ENCODE measurements at places on chromosomes 2 and 18.

- no peak for DNase-seq
These were observed 737.4 kb upstream of the SALL3 start for GRCh38 chr18:78242254-78242643.

DNA sequence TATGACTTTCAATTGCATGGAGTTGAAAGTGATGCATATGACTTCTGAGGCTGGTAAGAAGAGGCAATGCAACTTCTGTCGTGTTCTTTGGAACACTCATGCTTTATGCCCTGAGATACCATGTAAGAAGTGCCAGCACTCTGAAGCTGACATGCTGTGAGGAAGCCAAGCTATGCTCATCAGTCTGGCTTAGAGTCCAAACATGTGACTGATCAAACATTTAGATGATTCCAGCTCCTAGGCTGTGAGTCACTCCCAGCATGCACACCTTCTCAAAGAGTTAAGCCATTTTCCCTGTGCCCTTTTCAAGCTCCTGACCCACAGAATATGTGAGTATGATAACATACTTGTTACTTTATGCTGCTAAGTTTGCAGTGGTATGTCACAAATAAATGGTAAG, 15.8 kb upstream of the VRK2 start:
- no peak for DNase-seq

DNA sequence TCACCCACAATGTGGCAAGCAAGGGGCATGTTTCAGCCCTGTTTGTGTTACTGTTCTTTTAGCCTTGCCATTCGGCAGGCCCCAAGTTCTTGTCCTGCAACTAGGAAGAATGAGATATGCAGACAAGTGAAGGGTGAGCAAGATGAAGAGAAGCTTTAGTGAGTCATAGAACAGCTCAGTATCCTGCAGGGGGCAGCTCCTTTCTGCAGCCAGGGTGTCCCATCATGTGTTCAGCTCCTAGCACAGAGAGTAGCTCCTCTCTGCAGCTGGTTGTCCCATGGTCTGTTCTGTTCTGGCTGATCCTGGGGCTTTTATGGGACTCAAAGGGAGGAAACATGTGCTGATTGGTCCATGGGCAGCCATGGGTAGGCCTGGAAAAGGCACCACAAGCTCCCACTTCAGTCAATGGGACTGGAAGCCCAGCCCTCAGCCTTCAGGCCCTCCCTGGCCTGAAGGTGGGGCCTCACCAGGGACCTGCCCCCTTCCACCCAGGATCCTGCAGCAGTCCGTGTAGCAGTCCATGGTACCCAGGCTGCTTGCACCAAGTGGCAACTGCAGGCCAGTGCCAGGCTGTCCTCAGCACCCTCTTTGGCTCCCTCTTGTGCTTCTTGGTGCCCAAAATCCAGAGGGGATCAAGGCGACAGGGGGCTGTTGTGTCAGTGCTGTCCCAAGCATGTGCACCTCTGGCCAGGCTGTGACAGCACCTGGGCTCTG, 326.4 kb downstream of the NR4A2 start:
- DNase-seq: no peak

- DNase-seq: no peak
These were observed 11.3 kb upstream of the IAH1 start for GRCh38 chr2:9462886-9463697.

DNA sequence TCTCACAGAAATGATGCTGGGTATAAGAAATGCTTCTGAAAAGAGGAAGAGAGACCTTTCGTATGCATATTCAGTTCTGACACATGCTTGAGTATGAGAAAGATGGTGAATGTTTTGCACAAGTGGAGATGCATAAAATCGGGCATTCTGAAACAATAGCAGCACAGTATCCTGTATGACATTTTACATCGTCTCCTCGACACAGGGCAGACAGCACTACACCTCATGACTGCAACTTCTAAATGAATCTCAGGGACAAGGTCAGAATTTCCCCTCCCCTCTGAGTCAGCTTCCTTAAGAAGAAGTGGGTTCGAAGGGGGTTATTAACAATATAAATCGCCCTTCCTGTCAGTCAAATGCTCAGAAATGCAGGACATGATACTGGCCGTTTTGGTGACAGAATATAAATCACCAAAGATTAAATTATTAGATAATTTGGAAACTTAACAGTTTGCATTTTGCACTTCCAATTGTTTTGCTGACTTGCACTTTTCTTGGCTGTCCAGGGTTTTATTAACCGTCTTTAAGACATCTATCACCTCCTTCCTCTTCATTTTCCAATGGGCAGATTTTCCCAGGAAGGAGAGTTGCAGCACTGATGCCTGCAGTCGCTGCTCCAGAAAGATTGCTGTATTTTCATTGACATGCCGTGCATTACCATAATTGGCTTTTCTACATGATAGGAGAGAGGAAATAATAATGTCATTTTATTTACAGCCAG, 57.2 kb downstream of the TSHZ1 start:
- DNase-seq: no peak

GRCh38 chr2:15776629-15776919, 163.8 kb upstream of the MYCN start:
- DNase-seq: no peak

- no peak for DNase-seq
These were observed 76.0 kb downstream of the CD8B2 start for GRCh38 chr2:106563195-106563594.

DNA sequence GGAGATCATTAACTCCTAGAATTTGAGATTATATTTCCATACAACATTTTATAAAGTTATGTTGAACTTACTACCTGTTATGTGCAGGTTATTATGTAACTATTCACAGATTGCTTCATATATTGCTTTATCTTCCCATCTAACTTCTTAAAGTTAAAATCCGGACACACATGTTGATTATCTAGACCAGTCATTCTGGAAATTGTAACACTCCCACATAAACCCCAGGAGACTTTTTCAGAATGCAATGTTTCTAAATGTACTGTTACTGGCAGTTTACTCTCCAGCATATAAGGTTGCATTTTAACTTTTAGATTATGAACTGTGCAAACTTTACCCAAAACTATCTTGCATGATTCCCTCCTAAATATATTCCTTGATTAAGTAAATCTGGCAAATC, 70.5 kb upstream of the FAM117B start:
- DNase-seq: no peak

GRCh38 chr2:64658269-64658668, 4.6 kb upstream of the SERTAD2 start:
- no peak for DNase-seq

- DNase-seq: no peak
These were observed 285.1 kb upstream of the SLC14A2 start for GRCh38 chr18:45330170-45330594.

- no peak for DNase-seq
These were observed 41.6 kb downstream of the SH3RF3 start for GRCh38 chr2:109170645-109171044.

GRCh38 chr2:145154731-145155130, 634.8 kb upstream of the ZEB2 start:
- no peak for DNase-seq

DNA sequence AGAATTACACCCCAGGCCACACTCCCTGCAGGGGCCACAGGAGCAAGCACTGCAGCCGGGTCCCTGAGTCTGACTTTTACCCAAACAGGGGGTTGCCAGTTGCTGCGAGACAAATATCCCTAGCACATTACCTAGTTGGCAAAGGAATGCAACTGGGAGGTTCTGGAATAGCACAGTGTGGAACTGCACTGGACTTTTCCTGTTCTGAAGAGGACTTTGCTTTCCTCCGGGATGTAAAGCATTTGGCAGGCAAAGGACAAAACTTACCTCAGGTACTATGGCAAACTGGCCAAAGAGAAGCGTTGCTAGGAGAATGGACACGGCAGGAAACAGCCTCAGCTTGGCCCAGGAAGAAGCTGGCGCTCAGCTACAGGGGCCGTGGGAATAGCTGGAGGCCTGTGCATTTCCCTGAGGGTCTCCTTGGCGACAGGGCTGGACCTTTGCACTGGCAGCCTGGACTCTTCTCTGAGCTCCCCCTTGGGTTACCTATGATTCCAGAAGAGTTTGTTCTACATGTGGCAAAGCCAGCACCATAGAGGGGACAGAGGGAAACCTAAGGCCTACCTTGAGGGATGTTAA, 45.0 kb downstream of the BCL11A start:
- DNase-seq: no peak

GRCh38 chr18:10130606-10131005, 216.8 kb downstream of the VAPA start:
- DNase-seq: no peak

- DNase-seq: no peak
These were observed 23.2 kb downstream of the CAB39 start for GRCh38 chr2:230735884-230736283.

DNA sequence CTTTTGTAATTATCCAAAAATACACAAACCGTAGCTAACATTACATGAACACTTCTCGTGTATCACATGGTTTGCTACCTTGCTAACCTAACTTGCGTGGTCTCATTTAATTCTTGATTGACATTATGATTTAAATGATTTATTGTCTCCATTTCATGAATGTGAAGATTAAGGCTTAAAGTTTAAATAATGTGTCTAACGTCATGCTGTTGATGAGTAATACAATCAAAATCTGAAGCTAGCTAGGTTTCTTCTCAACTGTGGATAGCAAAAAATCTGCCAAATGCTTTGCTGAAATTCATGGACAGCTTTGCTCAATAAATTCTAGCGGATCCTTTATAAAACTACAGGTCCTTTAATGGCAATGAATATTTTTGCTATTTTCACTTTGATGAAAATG, 274.1 kb upstream of the MC4R start:
- DNase-seq: no peak

DNA sequence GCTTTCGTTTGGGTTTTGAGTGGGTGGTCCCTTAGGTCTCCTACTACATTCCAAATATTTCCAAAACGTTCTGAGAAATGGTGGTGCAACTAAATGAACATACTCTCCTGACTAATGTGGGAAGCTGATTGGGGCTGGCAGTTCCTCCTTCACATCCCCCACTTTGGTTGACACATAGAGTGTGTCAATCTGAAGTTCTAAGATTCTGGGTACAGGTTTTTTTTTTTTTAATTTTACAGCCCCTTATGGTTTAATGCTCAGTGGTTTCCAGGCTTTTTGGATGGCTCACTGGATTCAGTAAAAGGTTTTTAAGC, 58.4 kb upstream of the ITGB6 start:
- no peak for DNase-seq

DNA sequence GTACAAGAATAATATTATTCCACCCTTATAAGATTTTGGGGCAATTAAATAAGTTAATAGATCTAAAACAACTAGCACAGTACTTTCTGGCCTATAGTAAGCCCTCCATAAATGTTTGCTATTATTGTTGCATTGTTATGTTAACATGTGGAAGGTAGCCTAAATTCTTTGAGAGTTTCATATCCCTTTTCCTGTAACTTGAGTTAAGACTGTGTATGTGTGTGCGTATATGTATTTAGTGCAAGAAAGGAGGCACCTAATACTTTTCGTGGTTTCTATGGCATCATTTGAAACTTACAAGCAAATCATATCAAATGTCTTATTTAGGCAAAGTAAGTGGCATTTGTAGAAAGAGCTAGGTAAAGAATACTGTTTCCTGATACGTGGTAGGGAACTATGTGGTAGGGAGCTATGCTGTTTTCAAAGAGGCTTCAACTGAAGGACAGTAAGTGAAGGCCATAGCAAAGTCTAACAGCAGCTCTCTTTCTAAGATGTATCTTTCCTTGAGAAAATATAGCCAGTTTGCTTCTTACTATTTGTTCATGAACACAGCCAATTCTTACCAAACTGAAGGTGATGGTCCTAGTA, 36.8 kb upstream of the C2orf74 start:
- no peak for DNase-seq

- no peak for DNase-seq
These were observed 325.1 kb upstream of the RAB6C start for GRCh38 chr2:129654331-129654730.

Measured in CD4-positive, alpha-beta memory T cell (primary cell).